ENCODE measurements at places on chromosomes 6 and 20.

GRCh38 chr6:90787446-90787845, 200.6 kb upstream of the MAP3K7 start:
- DNase-seq, result no peak

DNA sequence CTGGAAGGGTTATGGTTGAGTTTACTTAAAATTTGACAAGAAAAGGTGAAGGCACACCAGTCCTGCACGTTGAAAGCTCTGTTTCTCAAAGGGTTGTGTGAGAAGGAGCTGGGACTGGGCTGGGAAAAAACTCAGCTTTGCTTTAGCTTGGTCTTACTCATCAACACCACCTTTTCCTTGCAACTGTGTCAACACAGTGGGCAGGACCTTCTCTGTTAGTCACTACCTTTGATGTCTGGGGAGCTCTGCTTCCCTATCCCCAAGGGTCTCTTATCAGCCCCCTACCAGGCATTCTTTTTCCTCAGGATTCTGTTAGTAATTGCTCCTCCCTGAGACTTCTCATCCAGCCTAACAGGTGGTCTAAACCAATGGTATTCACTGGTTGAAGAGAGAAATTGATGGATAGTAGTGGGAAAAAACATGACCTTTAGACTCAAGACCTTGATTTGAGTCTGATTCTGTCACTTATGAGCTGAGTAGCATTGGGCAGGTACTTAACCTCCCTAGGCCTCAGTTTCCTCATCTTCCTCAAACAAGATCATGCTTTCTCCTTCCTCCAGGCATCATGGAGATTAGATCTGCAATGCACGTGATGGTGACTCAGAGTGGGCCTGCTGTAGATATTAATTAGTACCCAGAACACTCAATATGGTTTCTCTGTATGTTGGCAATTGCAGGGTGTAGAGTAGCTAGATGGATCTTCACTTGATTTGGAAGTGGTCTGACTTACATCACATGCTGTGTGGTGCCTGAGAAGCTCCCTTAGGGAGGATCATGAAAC, 17.2 kb upstream of the FOXA2 start:
- no peak for DNase-seq

DNA sequence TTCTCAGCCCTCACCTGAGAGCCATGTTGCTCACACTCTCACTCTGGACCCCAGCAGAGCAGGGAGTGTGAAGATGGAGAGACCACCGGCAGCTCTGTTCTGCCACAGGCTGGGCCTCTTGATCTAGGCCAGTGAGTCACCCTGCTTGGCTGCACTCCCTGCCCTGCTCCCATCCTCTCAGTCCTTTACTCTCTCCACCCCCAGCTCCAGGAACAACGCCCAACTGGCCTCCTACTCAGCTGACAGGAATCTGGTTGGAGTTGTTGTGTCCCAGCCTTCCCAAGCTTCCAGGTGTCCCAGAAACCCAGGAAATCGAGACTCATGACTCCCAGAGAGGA, at the start of gene PSORS1C1:
Gene PSORS1C1 (plus strand): TSS at position 260 of the 338 bp plus-strand sequence. CDS start 14,833 bp downstream, outside the sequence.
- DNase-seq, result peak; percentile 91

GRCh38 chr20:32481311-32482142, 103.6 kb downstream of the NOL4L start:
- DNase-seq, result no peak

GRCh38 chr6:142523515-142524375, 221.9 kb downstream of the ADGRG6 start:
- no peak for DNase-seq

DNA sequence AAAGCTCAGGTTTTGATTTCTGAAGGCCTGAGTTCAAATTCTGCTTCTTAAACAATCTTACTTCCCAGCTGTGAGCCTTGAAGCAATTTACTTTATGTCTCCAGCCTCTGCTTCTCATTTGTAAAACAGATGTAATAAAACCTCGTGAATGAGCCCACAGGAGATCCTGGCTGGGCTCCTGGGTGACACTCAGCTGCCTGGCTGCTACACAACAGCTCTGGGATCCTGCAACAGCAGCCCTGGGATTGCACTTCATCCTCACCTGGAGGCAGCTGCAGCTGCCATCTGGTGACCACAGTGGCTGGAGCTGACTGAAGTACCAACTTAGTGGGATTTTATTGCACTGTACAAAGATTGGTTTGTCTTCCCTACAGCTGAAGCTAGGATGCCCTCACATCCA, 98.6 kb downstream of the NDUFAF5 start:
- no peak for DNase-seq

GRCh38 chr6:54719633-54720032, 126.9 kb upstream of the FAM83B start:
- no peak for DNase-seq

GRCh38 chr6:165762876-165763275, 99.8 kb upstream of the PDE10A start:
- no peak for DNase-seq

DNA sequence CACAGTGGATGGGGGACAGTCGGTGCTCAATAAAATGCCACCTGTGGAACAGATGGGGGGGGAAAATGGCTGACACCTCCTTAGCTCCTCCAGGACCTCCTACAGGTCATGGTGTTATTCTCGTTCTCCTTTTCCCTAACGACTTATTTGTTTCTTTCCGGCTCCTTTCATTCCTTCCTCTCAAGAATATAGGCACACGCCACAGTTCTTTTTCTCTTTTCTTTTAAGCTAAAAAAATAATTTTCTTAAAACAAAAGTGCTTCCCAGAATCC, 1.4 kb upstream of the RNASET2 start:
- no peak for DNase-seq

GRCh38 chr6:166485651-166486535, 100.6 kb downstream of the RAMACL start:
- DNase-seq, result no peak

DNA sequence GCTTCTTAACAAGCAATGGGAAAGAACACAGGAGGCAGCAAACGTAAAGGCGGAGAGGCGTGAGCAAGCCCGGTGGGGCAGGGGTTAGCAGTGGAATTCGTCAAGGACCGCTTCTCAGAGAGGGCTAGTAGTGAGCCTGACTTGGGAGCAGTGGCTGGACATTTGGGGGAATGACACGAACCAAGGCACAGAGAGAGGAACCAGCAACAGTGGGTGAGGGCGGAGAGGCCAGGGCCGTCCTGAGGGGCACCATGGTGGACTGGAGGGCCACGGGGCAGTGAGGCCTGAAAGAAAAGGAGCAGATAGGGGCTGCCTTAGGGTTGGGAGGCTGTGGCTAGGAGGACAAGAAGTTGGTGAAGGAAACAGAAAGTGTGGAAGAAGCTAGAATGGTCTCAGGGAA, 12.1 kb upstream of the ARID1B start:
- no peak for DNase-seq

GRCh38 chr20:57991211-57991881, 237.1 kb downstream of the ANKRD60 start:
- peak; percentile 88 for DNase-seq

DNA sequence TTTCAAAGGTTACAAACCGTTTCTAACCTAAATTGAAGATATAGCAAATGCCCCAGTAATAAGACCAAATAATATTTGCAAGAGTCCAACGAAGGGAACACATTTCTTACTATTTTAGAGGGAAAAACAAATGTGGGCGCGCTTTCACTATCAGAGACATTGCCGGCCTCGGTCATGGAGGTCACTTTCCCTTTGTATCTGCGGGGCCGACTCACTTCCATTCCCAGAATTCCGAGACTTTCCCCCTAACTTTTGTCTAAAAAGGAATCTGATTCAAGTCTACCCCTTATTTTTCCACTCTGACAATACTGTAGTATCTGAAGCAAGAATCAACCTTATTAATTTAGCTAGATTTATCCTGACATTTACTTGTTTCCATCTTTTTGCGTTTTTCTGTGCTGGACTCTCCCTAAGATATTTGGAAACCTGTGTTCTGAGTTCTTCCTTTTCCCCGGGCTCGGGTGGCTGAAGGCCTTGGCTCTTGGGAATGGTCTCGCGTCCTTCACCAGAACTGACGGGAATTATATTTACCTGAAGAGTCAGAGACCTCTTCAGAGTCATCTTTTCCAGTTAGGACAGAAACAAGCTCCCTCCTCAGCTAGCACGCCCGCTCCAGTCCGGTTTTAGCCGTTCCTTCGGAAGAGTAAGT, 71.8 kb upstream of the ZNF184 start:
- no peak for DNase-seq

GRCh38 chr6:72631480-72631879, 9.6 kb downstream of the KCNQ5 start:
- no peak for DNase-seq

- DNase-seq, result no peak
Observed at GRCh38 chr6:99613409-99613704, 6.7 kb downstream of the PRDM13 start.

GRCh38 chr20:40579701-40580100, 109.3 kb downstream of the MAFB start:
- DNase-seq, result no peak

GRCh38 chr20:25039697-25040437, 18.1 kb downstream of the ACSS1 start:
- DNase-seq, result no peak

Data from amniotic stem cell (primary cell).